ENCODE measurements at places on chromosomes 4 and X.

DNA sequence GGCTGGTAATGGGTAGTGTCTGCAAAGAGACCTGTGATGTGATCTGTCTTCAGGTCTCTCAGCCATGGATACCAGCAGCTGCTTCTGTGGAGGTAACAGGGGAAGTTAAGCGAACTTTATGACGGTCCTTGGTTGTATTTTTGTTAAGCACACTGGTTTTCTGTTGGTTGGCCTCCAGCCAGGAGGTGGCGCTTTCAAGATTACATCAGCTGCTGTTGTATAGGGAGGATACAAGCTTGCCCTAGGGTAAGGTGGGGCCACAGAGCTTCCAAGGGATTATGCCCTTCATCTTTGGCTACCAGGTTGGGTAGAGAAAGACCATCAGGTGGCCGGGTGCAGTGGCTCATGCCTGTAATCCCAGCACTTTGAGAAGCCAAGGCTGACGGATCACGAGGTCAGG is 834.2 kb upstream of the GALNTL6 start:
- DNase-seq, result no peak

- DNase-seq, result no peak
Observed at GRCh38 chr4:100254237-100254636, 64.0 kb upstream of the DDIT4L start.

DNA sequence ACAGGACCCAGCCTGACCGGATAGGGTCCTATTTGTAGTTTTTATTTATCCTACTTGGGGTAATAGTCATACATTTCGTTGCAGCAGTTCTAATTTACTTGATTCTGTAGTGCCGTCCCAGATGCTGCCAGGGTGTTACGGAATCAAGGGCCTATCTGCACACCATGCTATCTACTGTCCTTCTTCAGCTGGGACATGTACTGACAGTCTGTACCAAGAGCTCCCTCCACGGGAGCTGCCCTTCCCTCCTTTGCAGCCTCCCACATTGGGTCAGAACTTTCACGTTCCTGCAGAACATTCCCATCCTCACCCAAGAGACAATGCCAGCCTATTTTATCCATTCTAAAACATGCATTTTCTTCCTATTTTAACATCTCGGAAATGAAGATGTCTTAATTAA is 6.7 kb downstream of the SUV39H1 start:
- DNase-seq, result no peak

- no peak for DNase-seq
Observed at GRCh38 chr4:146343199-146343598, 128.9 kb downstream of the REELD1 start.

- DNase-seq, result no peak
Observed at GRCh38 chr4:184850431-184851199, 24.8 kb upstream of the ACSL1 start.

DNA sequence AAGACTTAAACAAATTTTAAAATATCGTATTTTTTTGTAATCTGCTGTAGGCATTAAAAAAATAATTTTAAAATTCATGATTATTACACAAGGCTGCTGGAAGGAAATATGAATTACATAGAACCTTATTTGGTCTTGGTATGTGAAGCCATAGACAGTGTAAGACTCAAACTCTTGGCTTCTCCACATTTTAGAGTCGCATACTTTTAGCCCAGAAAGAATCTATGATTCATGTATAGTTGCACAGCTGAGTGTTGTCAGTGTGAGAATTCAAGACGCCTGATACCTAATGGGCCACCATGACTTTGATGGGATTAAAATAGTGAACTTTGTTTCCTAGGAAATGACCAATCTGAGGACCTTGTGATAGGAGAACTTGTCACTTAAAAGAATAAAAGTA is 1.4 kb downstream of the INTU start:
- no peak for DNase-seq

- peak; percentile 95 for DNase-seq
Observed at GRCh38 chr4:41169256-41169800, 45.0 kb downstream of the APBB2 start.

- DNase-seq, result no peak
Observed at GRCh38 chr4:22873899-22874298, 181.2 kb downstream of the GBA3 start.

- DNase-seq, result no peak
Observed at GRCh38 chr4:20831746-20832145, 131.5 kb downstream of the PACRGL start.

DNA sequence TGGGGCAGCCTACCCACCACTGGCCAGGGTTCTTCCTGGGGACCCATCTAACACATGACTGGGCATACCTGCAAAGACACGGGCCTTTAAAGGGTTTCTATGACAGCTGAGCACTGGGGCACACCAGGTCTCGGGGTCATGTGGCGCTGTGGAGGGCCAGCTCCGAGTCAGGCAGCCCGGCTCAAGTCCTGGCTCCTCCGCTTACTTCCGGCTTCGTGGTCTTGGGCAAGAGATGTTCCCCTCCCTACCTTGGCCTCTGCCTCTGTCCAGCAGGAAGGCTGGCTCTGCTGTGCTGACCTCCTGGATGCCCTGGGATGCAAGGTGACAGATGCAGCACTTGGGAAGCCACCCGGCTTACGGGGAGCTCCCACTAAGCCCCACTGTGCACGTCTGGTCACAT is 37.6 kb downstream of the HTRA3 start:
- DNase-seq, result no peak

DNA sequence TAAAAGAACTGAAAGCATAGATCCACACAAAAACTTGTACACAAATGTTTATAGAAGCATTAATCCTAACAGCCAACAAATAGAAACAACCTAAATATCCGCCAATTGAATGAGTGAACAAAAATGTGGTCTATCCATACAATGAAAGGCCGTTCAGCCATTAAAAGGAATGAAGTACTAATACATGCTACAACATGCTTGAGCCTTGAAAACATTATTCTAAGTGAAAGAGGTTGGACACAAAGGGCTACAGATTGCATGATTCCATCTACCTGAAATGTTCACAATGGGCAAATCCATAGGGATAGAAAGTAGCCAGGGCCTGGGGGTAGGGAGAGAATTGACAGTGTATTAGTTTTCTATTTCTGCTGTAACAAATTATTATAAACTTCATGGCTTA is 169.2 kb downstream of the SPCS3 start:
- no peak for DNase-seq

GRCh38 chrX:115949900-115950822 is 220.4 kb upstream of the AGTR2 start:
- DNase-seq, result peak; percentile 88

- no peak for DNase-seq
Observed at GRCh38 chrX:53883196-53883595, 161.1 kb downstream of the PHF8 start.

DNA sequence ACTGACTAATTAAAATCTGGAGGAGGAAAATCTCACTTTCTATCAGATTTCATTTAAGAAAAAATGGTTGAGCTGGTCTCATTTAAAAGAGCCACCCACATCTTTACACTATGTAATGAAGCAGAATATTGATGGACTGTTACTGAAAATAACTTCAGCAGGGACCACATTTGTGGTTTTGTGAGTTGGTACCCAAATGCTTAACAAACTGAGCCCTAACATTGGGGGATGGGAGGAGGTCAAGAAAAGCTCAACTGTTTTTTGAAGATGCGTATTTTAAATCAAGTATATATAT is 30.1 kb downstream of the HOPX start:
- no peak for DNase-seq

DNA sequence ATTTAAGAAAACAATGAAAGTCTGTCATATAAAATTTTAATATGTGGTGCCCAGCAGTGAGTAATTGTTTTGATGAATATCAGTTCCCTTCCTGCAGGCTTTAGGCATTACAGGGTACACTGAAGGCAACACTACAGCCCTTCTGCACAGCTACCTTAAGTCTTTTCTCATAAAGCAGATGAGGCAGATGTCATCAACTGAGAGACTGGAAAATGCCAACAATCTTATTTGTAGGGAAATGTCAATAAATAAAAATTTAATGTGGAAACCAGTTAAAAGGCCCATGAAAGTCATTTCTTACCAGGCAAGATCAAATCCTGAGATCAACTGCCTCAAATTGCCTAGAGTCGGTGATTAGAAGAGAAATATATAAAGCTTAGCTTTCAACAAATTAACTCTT is 193.4 kb upstream of the NWD2 start:
- DNase-seq, result no peak

- no peak for DNase-seq
Observed at GRCh38 chr4:180788729-180789128, 1454.5 kb upstream of the TENM3 start.

DNA sequence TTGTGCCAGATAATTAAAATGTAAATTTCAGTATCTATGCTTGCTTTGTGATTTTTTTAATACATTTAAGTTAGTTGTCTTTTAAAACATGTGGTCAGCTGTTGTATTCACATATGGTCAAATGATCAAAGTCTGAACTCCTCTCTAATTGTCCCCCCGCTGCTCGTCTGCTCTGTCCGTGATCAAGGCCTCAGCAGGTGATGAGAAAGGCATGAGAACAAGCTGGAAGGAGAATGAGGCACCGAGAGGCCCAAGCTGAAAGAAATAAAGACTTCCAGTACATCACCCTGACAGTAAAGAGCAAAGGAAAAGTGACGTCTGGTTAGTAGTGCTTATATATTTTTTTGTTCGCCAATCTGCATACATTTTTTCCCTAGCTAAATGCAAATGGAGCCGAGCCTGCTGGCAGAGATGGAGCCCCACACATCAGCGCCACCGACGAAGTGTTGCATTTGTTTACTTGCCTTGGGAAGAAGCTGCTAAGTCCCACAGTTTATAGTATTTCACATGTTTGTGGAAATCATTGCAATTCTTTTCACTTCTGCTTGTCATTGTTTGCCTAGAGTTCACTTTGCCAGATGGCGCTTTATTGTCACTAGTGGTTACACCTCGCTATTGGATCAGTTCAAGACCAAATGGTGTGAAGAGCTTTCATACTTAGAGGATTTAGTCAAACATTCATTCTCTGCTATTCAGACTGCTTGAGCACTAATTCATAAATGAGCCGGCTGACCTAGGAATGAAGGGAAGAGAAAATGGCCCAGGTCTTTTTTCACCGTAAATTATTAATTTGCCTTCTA is 181.5 kb downstream of the ZIC3 start:
- DNase-seq, result peak; percentile 84

DNA sequence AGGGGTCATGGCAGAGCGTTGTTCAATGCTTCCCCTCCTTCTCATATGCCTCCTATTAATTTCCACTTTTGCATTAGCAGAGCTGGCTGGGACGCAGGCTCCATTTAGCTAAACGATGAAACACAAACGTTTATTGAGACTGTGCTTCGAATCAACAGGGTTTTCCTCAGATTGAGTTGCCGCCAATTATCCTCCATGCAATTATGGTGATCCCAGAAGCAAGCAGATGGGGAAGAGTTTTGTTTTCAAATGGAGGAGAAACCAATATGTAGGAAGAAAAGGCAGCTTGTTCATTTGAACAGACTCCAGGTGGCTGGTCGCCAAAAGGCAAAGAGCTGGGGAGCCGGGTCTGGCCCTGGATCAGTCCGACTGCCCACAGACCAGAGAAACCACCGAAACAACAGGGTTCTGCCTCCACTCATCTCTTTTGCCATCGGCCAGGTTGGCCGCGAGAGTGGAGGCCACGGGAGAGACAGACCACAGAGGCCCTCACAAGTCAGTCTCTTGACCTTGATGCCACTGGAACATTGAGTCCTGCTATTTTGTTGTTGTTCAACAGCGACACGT is 184.8 kb downstream of the GBA3 start:
- no peak for DNase-seq

DNA sequence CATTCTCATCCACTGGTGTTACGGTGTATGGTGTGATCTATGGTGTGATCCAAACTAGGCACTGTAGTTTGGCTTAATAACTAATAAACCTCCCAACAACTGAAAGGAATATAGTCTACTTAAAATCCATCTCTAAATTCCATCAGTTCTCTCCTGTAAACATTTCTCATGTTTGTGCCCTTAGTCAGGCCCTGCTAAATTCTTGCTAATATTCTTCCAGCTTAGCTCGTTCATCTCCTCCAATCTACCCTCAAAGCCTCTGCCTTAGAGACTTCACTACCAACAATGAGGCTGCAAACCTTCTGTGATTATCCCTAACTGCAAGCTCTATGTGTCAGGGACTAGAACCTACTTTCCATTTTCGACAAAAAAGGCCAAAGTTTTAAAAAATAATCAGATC is 28.1 kb downstream of the ZAR1 start:
- DNase-seq, result no peak

DNA sequence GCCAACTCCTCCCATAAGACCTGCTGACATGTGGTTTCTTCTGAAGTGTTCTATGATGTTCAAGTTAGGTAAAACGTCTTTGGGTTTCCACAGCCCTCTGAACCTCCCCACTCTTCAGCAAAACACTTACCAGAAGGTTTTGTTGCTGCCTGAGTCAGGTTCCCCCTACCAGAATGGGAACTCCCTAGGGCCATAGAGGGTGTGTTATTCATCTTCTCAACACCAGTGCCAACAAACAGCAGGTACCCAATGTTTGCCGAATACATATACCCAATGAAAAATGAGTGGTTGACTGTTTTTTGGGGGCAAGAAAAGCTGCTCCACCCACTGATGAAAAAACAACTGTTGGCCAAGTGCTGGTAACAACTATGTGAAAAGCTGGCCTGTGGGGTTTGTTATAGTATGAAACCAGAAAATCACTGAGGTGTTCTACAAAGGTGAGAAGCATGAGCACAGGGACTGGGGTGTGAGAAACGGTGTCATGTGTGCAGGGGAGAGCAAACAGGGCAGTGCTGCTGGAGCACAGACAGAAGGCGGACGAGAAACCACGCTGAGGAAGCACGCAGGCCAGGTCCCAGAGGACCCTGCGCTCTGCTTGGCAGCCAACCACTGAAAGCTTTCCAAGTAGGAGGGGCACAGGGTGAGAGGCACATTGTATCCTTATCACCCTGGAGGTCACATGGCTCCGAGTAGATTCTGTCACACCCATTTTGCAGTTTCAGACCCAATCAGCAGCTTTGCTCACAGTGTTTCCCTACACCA is 28.8 kb downstream of the ATP8A1 start:
- DNase-seq, result no peak

GRCh38 chr4:153005899-153006381 is 69.8 kb downstream of the FHDC1 start:
- no peak for DNase-seq

DNA sequence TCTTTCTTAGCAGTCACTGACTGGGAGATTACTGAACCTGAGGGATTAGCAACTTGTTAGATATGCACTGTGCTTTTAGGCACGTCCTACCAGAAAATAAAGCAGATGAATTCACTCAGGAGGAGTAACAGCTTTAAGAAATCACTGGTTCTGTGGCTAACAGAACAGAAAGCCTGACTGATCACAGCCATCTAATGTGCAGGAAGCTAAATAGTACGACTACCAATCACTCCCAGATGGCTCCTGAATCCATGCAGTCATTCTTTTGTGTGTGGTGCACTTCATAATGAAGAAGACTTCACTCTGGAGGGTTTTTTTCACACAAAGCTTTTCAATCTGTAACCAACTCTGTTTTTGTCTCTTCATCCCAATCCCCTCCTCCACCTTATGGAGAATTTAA is 305.3 kb upstream of the INTU start:
- no peak for DNase-seq
